ENCODE measurements at places on chromosomes 5 and 9. TPM values are rescaled to one million over a fixed set of nuclear protein-coding genes. Genes with fewer than 3 reads are reported as not detected.

The NUDT12 gene
- 27.6 TPM for total RNA-seq

The DIRAS2 gene
- not detected for total RNA-seq

The CARTPT gene
- 9.5 TPM for total RNA-seq

The DPP7 gene
- total RNA-seq = 117 TPM

GRCh38 chr5:67010684-67011409 is 185.8 kb downstream of the CD180 start:
- no peak for DNase-seq

The EQTN gene
- not detected for total RNA-seq

The ZNF366 gene
- 2.8 TPM for total RNA-seq

DNA sequence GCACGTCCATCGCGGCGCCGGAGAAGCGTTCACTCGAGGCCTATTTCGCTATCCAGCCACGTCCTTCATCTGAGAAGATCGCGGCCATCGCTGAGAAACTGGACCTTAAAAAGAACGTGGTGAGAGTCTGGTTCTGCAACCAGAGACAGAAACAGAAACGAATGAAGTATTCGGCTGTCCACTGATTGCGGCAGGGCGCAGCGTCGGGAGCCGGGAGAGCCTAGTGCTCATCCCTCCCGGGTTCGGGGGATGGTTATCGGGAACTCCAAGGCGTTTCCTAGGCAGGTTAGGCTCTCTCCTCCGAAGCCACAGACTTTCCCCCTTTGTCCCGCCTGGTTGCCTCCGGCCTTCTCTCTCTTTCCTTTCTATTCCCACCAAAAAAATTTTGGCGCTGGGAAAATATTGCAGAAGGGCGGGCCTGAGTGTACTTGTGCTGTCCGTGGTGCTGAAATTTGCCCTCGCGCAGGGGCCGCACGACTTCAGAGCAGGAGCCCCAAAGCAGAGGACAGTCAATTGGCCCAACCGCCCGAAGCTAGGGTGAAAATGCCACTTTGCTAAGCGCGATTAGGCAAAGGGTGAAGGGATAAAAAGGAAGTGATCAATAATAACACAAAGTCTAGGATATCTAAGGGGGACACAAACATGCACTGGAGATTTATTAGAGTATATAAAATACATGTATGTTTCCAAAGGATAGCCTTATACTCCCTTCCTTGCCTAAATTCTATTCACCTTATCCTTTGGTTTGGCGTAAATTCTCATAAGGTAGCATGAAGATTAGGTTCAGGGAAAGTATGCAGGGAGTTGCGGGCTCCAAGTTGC is 1.8 kb downstream of the POU4F3 start:
- DNase-seq = peak; percentile 79

GRCh38 chr5:169343766-169344165 is 42.8 kb upstream of the SLIT3 start:
- DNase-seq = no peak

DNA sequence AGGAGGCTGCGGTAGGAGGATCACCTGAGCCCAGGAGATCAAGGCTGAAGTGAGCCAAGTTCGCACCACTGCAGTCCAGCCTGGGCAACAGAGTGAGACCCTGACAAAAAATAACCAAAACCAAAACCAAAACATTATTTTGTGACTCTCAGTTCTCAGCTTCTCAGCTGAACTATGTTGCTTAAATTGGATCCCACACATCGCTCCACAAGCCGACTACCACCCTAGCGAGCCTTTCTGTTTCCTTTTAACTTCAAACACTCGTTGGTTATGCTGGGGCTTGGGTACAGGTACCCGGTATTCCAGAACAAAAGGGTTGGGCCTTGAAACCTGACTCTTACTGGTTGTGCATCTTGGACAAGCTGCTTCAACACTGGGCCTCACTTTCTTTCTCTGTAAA is 3.8 kb upstream of the PTGS1 start:
- no peak for DNase-seq

The CDHR2 gene
- 0.34 TPM for total RNA-seq

GRCh38 chr5:108339220-108339619 is 42.7 kb downstream of the FBXL17 start:
- DNase-seq = no peak

DNA sequence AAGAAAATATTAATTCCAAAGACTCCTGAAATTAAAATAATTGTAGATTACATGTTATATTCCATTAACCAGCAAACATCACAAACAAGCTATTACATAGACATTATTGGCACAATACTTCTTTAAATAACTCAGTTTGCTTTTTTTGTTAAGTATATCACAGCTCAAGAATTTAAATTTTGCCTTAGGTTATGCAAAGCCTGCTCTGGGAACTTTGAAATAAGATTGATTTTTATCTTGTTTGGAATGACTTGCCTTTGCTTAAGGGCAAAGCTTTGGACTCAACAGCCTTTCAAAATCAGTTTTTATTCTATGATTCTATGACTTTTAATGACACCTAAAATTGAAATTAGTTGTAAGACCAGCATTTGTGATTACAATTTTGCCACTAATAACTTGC is 78.2 kb downstream of the ALDH7A1 start:
- no peak for DNase-seq

DNA sequence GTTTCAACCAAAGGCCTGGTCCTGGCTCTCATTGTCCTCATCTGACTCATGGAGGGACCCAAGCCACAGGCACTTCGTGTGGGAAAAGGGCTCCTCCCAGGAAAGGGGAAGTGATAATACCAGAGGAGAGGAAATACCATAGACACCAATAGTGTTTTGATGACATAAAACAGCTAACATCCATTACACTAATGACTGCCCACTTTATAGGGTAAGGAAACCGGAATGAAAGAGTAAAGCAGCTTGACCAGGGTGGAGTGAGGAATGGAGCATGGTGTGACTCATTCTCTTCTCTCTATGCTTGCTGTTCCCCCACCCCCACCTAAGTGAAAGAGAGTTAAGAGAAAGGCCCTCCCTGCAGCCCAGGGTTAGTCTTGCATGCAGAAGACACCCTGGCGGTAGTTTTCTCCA is 67.4 kb upstream of the HRH2 start:
- DNase-seq = no peak

GRCh38 chr5:40384782-40385390 is 294.8 kb upstream of the PTGER4 start:
- DNase-seq = no peak

DNA sequence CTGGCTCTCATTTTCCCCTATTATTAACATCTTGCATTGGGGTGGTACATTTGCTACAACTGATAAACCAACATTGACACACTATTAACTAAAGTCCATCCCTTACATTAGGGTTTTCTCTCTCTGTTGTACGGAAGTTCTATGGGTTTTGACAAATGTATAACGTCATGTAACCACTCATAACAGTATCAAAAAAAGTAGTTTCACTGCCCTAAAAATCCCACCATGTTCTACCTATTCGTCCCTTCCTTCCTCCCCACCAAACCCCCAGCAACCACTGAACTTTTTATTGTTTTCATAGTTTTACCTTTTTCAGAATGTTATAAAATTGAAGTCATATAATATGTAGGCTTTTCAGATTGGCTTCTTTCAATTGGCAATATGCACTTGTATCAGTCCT is 40.1 kb downstream of the MLLT3 start:
- no peak for DNase-seq

DNA sequence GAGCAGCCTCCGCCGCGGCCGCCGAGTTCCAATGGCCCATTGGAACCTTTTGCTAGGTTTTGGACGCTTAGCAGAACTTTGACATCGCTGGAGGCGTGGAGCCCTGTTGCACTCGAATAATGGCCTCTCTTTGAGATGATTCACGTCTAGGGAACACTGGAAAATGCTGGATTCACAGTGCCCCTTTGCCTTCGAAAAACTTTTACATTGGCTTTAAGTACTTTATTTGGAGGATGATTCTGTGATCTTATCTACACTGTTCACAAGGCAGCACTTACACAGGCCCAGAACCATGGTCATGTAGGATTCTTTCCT is 536 bp upstream of the PPIC start:
- DNase-seq = no peak

DNA sequence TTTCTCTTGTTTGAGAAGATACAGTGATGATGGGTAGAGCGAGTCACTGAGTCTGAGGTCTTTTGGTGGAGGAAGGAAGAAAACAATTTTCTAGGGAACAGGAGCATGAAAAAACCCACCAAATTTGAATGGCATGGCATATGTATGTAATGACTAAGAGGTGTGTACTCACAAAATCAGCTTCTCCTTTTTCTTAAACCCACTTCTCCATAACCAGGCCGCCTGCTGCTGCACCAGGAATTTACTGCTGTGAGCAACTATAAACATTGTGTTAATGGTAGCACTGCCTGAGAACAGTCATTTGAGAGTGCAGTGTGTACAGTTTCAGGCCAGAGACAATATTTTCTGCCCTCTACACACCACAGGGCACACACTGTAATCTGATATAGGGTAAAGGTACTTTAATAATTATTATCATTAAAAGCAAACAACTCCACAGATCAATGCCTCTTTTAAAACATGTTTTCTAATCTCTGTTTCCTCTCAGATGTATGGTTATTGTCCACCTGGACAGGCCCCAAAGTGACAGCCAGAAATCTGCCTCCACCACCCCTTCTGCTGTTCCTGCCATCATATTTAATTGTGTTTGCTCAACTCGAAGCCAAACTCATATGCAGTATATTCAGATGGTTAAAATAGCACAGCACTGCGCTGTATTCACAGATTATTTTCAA is 241.6 kb downstream of the KIAA0825 start:
- no peak for DNase-seq

The PCDHA4 gene
- total RNA-seq = 0.18 TPM

GRCh38 chr5:146818822-146819221 is 59.7 kb downstream of the PPP2R2B start:
- no peak for DNase-seq

DNA sequence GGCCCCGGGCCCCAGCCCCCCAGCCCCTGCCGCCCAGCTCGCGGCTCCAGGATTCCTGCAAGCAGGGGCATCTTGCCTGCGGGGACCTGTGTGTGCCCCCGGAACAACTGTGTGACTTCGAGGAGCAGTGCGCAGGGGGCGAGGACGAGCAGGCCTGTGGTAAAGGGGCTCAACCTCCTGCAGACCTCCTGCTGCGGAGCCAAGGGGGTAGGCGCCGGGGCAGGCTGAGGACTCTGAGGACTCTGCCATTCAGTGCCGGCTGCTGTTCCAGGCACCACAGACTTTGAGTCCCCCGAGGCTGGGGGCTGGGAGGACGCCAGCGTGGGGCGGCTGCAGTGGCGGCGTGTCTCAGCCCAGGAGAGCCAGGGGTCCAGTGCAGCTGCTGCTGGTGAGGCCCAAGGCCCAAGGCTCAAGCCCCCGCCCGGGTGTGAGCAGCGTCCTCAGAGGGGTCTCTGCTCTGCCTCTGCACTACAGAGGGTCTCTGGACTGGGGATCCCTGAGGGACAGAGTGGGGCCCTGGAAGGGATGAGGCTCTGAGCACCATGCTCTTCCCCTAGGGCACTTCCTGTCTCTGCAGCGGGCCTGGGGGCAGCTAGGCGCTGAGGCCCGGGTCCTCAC is 3.4 kb downstream of the MAMDC4 start:
- no peak for DNase-seq

- no peak for DNase-seq
Measured at GRCh38 chr5:96114736-96115135, 153.1 kb upstream of the ELL2 start.

The DMRT2 gene
- total RNA-seq = not detected

GRCh38 chr9:102768002-102768401 is 227.1 kb upstream of the CYLC2 start:
- no peak for DNase-seq

- DNase-seq = no peak
Measured at GRCh38 chr5:13816126-13816525, 128.4 kb downstream of the DNAH5 start.

DNA sequence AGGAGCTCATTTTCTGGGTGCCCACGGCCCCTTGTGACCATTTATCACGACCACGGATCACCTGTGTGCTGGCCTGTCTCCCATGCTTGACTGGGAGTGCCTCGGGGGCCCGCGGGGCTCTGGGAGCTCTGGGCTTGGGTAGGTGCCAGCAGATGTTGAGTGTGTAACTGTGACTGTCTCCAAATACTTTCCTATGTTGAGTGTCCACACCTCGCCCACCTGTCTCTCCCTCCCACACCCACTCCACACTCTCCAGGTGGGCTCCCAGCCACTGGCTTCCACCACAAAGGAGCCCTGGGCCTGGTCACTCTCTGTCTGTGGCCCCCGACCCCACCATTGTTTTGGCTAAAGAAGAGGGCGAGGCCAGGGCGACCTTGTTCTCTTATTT is 196.4 kb downstream of the CDK5RAP2 start:
- DNase-seq = no peak

The RNF130 gene
- total RNA-seq = 81.8 TPM

The UIMC1 gene
- 44.5 TPM for total RNA-seq

The CDX1 gene
- not detected for total RNA-seq

- DNase-seq = no peak
Measured at GRCh38 chr9:136239135-136239982, 6.3 kb downstream of the QSOX2 start.

- DNase-seq = no peak
Measured at GRCh38 chr9:133952598-133953550, 39.2 kb downstream of the VAV2 start.

GRCh38 chr5:159444441-159445082 is 114.3 kb upstream of the IL12B start:
- DNase-seq = no peak

DNA sequence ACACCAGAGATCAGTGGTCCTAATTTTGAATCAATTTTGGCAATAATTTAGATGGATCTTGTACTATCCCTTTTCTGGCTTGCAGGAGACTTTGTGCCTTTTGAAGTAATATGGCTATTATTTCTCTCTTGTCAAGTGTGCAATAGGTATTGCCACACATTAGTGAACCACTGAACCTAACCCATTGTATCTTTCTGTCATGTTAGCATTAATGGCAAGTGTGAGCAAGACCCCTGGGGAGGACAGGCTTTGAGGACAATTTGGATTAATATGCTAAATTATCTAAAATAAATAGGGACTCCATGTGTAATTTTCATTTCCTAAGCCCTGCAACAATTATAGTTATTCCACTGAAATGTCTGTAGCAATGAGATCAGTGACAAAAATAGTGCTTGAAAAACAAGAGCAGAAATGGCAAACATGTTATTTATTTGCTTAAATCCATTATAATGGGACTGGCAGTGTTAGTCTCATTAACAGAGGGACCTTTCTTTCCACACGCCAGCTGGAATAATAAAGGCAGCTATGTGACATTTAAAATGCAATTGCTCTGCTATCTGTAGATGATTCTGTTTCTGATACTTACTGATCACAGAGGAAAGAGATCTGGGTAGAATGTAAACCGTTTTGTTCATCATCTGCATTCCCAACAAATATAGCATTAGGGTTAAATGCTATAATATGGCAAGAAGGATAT is 753.3 kb upstream of the ZNF608 start:
- no peak for DNase-seq

The SECISBP2 gene
- 37.3 TPM for total RNA-seq

The BAAT gene
- 0.11 TPM for total RNA-seq
